ENCODE measurements at places on chromosomes 4 and X.

- no peak for DNase-seq
These were observed 56.4 kb downstream of the C4orf51 start for GRCh38 chr4:145736241-145736831.

GRCh38 chrX:7316887-7317286 lies 168.9 kb upstream of the PUDP start:
- DNase-seq: no peak

DNA sequence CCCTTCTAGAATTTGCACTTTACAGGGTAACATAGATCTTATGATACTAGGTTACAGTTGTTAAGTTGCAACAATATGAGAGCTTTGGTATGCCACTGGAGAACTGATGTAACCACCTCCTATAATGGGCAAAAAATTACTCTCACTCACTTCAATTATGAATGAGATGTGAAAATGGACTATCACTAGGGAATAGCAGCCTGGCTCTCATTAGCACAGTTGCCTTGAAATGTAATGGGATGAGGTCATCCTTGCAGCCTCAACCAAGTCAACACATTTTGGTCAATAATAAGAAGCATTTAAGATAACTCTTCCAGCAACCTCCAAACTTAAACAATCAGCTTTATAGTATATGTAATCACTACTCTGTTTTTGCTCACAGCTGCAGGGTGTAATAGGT lies 69.4 kb downstream of the TBC1D9 start:
- no peak for DNase-seq

DNA sequence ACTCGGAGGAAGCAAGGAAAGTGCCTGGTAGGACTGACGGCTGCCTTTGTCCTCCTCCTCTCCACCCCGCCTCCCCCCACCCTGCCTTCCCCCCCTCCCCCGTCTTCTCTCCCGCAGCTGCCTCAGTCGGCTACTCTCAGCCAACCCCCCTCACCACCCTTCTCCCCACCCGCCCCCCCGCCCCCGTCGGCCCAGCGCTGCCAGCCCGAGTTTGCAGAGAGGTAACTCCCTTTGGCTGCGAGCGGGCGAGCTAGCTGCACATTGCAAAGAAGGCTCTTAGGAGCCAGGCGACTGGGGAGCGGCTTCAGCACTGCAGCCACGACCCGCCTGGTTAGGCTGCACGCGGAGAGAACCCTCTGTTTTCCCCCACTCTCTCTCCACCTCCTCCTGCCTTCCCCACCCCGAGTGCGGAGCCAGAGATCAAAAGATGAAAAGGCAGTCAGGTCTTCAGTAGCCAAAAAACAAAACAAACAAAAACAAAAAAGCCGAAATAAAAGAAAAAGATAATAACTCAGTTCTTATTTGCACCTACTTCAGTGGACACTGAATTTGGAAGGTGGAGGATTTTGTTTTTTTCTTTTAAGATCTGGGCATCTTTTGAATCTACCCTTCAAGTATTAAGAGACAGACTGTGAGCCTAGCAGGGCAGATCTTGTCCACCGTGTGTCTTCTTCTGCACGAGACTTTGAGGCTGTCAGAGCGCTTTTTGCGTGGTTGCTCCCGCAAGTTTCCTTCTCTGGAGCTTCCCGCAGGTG lies 637 bp downstream of the AR start:
- DNase-seq: no peak

DNA sequence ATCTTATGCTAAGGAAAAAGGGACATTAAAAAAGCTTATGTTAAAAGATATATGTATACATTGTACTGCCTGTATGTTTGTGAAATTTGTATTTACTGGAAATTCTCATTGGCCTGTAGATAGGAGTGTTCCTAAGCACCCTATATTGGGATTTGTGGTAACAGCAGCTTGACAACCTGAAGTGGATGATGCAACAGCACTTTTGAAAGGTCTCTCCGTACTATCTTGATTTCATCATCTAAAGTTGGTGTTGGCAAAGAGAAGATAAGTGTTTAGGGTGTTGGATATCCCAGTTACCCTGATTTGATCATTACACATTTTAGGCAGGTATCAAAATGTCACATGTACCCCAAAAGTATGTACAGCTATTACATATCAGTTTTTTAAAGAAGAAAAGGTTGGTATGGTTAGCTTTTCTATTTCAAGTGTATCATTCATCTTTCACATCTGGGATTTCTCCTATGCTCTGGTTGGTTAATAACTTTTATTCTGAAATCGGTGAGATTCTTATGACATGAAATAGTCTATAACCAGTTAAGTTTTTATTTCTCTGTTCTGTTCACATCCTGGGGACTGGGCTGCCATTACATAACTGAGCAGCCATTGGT lies 10.3 kb downstream of the HADH start:
- DNase-seq: no peak

DNA sequence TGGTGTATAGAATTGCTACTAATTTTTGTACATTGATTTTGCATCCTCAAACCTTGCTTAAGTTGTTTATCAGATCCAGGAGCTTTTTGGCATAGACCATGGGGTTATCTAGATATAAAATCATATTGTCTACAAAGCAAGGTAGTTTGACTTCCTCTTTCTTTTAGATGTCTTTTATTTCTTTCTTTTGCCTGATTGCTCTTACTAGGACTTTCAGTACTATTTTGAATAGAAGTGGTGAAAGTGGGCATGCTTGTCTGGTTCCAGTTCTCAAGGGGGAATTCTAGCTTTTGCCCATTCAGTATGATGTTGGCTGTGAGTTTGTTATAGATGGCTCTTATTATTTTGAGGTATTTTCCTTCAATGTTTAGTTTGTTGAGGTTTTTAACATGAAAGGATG lies 187.9 kb upstream of the LCORL start:
- DNase-seq: no peak

- DNase-seq: no peak
These were observed 74.4 kb downstream of the CASP3 start for GRCh38 chr4:184574861-184575260.

DNA sequence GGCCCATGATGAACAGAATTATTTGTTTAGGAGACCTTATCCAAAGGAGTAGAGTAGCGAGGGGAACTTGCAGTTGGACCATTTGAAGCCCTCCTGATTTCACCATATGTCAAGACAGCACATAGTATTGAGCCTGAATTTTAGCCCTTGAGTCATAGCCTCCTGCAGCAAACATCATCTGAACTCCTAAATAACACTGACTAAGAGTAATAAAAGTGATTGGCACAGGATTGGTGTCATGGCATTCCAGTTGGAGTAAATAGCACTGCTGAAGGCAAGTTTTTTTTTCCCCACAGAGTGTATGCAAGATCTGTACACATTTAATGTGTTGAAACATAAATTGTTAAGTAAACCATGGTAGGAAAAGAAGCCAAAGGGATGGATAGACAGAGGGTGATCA lies 89.0 kb downstream of the COMMD8 start:
- DNase-seq: no peak

DNA sequence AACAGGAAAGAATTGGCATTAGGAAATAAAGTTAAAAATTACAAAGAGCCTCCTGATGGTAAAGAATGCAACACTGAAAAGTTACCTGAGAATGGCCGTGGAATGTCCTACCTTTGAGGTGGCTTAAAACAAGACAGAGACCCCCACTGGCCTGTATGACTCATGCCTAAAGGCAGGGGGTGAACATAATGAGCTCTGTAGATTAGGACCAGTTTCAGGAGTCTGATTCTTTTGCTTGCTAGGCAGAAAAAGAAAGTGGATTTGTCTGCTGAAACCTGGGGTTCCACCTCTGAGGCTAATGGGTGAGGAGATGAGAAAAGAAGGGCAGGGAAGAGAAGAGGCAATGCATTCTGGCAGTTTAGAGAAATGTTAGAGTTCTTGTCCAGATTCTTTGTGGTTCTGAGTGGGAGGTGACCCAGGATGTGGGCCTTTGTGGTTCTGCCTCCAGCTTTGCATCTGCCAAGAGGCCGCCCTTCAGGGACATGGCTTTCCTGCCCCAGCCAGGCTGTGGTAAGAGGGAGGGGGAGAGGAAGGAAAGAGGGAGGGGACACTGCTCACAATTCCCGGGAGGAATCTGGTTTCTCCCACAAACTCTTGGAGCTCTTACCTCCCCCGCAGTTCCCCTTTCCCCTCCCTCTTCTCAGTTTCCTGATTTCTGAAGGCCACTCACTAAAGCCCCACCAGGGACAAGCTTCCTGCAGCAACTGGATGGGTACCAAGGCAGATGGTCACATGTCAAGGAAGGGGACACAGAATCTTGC lies 109.6 kb downstream of the EFNB1 start:
- no peak for DNase-seq

GRCh38 chrX:100931218-100931924 lies 2.7 kb upstream of the XKRX start:
- no peak for DNase-seq

GRCh38 chrX:72123471-72124185 lies 8.1 kb downstream of the RTL5 start:
- no peak for DNase-seq

- DNase-seq: no peak
These were observed 1.8 kb downstream of the PNMA5 start for GRCh38 chrX:152992115-152992514.

DNA sequence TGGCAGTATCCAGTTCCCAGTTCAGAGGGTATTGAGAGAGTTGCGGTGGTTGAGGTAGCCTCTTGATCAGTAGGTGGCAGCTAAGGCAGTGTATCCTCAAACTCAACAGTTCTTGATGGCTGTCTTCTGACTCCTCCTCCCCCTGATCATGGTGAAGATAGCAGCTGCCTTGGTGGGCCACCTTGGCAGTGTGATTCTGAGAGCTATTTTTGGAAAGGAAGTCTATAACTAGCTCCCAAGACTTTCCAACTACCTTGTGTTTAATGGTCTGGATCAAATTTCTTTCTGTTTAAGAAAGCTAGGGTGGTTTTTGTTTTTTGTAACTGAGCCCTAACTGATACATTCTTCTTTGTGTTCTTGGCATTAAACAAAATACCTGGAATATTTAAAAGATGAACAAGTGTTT lies 10.5 kb upstream of the TBC1D19 start:
- DNase-seq: no peak

DNA sequence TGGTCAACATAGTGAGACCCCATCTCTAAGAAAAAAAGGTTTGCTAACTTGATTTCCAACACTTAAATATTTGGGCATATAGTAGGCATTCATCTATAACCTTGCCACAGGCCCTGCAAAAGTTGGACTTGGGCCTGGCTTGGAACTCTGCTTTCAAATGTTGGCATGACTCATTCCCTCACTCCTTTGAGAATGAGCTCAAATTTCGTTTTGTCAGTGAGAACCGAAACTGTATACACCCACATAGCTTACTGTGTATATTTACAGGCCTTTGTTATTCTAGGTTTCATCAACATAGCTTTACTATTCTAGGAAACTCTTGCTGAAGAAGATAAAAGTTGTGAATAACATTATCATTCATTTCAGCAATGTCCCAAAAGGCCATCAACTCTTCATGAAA lies 88.7 kb upstream of the ELOVL6 start:
- DNase-seq: no peak

- no peak for DNase-seq
These were observed 516.8 kb downstream of the RPA4 start for GRCh38 chrX:97400492-97400891.

DNA sequence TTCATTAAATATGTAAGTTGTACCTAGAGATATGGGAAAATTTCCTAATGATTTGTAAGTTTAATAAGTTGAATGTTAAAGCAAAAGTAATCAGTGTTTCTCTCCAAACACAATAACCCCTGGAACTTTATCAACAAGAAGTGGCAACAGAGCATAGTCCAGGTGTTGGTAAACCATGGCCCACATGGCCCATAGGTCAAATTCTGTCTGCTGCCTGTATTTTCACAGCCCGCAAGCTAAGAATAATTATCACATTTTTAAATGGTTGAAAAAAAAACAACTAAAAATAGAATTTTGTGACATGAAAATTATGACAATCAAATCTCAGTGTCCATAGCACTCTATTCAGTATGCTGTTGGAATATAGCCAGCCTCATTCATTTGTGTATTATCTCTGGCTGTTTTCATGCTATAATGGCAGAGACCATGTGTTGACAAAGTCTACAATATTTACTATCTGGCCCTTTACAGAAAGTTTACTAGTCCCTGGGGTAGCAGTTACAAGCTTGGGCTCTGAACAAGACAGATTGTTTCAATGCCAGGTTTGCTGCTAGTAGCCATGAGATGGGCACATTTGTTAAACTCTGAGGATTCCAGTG lies 395.8 kb downstream of the GASK1B start:
- no peak for DNase-seq

GRCh38 chrX:18873189-18873791 lies 110.6 kb downstream of the PHKA2 start:
- no peak for DNase-seq

DNA sequence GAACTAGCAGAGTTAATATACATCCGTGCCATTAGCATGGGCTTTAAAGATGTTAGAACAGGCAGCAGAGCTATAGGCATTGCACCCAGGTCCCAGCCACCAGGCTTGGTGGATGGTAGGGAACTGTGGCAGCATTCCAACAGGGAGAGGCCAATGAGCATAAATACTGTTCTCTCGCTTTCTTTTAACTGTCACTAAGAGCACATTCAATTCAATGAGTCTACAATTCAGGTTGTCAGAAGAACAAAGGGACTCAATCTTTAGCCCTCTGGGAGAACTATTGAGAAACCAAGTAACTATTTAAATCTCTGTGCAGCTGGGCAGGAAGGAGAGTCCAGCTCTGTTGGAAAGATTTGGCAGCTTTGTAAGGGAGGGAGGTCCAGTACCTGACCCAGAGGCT lies 165.6 kb downstream of the CHIC1 start:
- DNase-seq: no peak

GRCh38 chr4:72418458-72418857 lies 150.6 kb downstream of the ADAMTS3 start:
- DNase-seq: no peak

GRCh38 chrX:86039625-86040568 lies 7.5 kb downstream of the CHM start:
- no peak for DNase-seq

DNA sequence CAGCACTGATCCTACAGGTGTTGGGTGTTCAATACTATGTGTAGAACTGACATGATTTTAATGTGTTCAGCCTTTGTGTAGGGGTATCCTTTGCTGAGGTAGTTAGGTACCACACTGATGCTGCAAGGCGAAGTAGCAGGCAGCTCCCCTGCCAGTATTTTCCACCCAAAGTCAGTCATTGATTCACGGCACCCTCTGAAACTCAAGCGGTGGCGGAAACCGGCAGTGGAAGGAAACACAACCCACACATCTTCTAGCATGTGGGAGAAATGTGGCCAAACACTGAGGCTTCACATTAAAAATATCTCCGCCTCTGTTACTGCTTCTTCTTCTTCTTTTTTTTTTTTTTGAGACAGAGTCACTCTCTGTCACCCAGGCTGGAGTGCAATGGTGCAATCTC lies 126.3 kb downstream of the AASDH start:
- DNase-seq: no peak

- no peak for DNase-seq
These were observed 48.0 kb upstream of the MAP3K15 start for GRCh38 chrX:19563327-19563726.

GRCh38 chr4:242121-242848 lies 63.0 kb downstream of the ZNF732 start:
- peak; percentile 58 for DNase-seq

All from activated CD4-positive, alpha-beta T cell treated with anti-CD3 and anti-CD28 coated beads for 1 hour (primary cell).